ENCODE measurements at places on chromosomes 5 and 9.

DNA sequence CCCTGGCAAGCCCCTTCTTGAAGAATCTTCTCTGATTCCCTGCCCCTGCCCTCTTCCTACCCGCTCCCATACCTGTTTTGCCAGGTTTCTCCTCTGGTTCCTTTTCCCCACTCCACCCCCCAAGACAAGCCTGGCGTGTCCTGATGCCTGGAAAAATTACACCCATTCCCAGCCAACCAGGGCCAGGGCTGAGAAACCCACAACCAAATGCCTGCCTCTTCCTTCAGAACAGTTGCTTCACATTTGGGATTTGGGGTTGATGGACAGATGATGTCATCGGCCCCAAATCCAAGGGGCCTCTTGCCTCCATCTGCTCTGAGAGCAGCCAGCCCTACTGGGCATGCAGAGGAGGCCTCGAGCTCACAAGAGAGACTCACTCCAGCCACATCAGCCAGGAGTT lies 8.8 kb upstream of the NEK6 start:
- no peak for ATAC-seq

- no peak for ATAC-seq
These were observed 4.2 kb downstream of the SARDH start for GRCh38 chr9:133733796-133734533.

DNA sequence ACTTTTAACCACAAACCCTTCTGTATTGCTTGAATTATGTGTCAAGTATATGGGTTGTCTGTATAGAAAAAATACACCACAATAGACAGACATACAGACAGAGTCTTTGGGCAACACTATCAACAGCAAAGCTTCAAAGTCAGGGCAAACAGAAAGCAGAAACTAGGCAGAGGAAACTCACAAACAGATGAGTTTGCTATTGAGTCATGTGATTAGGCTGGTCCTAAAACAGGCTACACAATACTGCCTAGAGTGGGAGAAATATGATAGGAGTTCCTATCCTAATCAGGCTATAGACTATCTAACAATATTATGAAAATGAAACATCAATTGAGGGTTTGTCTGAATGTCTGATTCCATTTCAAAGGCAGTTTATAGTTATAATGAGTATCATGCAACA lies 156.4 kb downstream of the EDIL3 start:
- ATAC-seq, result peak; percentile 55

DNA sequence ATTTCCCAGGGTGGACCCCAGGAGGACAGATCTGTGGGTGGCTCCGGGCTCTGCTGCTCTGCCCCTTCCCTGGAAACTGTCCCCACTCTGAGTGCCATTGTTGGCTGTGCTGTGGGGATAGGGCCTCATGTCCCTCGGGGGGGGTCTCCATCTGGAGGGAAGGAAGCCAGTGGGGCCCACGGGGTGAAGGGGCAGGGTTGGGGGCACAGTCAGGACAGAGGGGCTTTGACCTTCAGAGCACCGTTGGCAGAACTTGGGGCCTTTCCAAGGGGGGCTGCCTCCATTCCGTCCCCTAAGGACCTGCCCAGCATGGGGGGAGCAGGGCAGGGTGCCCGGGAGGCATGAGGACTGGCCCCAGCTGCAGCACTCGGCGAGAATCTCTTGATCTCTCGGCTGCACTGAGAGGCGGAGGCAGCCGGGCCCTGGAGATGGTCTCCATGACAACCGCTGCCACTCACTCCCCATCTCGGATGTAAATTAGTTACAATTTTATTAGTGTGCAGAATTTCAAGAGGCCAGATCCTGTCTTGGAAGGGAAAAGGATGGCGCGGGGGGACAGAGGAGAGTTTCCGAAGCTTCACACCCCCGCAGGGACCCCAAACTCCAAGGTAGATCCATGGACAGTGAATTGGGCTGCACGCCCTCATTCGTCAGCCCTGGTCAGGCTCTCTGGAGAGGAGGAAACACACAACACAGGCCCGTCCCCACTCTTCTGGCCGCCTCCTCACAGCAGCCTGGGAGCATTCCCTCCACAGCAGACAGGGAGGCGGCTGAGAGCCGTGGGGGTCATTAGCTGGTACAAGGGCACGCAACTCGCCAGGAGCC lies 216.2 kb upstream of the IER5L start:
- ATAC-seq, result peak; percentile 88

GRCh38 chr5:953535-954449 lies 54.8 kb upstream of the NKD2 start:
- ATAC-seq, result no peak

DNA sequence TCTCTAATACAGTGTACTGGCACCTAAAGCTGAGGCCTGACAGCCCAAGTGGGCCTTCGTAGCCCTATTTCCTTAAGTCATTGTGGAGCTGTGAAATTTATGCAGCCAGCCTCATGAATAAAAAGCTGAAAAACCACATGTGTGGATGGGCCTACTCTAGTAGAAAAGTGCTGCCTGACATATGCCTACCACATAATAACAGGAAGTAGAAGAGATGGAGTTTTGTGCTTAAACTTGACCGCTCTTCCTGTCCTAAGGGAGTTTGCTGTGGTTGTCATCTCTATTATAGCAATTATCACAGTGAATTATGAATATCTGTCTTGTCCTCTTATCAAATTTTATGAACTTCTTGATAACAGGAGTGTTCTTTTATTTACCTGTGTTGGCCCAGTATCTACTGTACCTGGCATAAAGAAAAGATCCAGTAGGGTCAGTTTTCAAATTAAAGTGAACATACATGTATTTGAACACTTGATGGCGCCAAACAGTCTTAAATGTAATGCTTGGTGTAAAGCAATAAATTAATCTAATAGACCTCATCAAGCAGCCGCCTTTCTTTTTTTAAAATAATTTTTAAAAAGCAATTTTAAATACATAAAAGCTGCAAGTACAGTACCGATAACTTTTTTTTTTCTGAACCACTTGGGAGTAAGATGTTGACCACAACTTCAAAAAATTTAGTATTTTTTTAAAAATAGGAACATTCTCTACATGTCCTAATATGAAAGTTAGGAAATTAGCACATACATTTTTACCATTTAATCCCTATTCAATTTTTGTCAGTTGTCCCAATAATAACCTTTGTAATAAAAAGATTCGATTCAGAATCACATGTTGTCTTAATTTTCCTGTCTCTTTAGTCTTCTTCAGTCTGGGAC lies 51.0 kb downstream of the FKTN start:
- ATAC-seq, result peak; percentile 83

GRCh38 chr5:56116599-56117141 lies 116.5 kb downstream of the ANKRD55 start:
- no peak for ATAC-seq

- peak; percentile 51 for ATAC-seq
These were observed 790 bp downstream of the PTAR1 start for GRCh38 chr9:69759021-69759420.

DNA sequence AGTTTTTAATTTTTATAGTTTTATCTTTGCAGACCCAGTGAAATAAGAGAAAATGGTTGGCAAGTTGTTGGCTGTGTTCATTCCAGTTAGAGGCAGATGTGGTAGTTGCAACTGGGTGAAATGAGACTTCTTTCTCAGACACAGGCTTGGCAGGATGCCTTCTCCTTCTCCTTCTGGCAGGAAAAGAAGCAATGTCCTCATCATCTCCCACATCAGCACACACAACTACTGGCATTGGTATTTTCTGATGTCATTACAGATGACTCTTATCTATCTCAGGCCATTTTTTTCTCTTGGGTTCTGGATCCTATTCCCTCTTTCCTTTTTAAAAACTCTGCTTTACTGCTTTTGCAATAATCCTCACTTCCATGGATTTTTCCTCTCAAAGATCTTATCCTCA lies 103.3 kb upstream of the EDIL3 start:
- ATAC-seq, result no peak

DNA sequence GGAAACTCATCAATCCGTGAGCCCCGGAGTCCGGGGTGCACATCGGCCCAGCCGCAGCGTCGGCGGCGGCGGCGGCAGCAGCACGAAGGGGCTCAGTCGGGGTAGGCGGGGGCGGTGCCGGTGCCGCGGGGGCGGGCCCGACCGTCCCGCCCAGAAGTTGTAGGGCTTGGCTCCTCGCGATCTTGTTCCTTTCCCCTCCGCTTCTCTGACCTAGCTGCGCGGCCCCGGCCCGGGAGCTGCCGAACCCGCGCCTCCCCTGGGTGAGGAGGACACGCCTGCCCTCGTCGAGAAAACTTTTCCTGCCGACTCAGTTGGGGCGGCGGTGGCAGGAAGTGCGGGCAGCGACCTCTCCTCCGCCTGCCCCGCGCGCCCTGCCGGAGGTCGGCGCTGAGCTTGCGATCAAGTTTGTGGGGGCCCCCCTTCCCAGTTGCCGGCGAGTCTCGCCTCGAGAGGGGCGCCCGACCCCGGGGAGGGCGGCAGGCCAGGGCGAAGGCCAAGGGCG lies at the start of gene MAN2A1:
TSS of gene MAN2A1 (plus strand) at position 188 of the 502 bp plus-strand sequence. CDS start 491 bp downstream, outside the sequence.
- ATAC-seq, result peak; percentile 79

- no peak for ATAC-seq
These were observed 21.2 kb upstream of the MARCHF6 start for GRCh38 chr5:10332301-10332700.

- peak; percentile 55 for ATAC-seq
These were observed 50.7 kb upstream of the C6 start for GRCh38 chr5:41264019-41264418.

- ATAC-seq, result no peak
These were observed 16.0 kb downstream of the OR13J1 start for GRCh38 chr9:35854091-35854762.

GRCh38 chr5:97480313-97480712 lies 297.3 kb upstream of the RIOK2 start:
- ATAC-seq, result no peak

DNA sequence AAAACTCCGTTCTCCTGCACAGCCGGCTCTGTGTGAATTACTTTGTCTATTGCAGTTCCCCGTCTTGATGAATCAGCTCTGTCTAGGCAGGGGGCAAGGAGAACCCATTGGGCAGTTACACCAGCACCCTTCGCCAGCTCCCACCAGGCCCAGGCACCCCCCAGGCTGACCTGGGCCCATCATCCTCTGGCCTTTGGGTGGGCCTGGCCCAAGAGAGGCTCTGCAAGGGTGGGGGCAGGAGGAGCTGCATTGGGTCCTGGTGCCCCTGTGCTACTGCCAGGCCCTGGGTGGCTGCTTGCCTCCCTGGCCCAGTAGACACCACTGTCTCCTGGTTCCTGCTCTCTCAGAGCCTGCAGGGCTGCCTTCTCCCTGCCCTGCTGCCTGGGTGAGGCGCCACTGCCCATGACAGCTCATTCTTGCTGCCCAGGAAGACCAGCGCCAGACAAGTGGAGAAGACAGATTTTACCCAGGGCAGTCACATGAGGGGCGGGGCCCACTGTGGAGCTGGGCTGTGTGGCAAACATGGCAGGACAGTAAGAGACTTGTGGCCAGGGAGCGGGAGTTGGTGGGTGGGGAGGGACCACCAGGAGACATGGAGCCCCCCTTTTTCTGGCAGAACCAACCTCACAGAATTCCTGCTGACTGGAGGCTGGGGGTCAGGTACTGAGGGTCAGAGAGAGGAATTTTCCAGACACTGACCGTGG lies 67.2 kb downstream of the MRPL36 start:
- ATAC-seq, result no peak

DNA sequence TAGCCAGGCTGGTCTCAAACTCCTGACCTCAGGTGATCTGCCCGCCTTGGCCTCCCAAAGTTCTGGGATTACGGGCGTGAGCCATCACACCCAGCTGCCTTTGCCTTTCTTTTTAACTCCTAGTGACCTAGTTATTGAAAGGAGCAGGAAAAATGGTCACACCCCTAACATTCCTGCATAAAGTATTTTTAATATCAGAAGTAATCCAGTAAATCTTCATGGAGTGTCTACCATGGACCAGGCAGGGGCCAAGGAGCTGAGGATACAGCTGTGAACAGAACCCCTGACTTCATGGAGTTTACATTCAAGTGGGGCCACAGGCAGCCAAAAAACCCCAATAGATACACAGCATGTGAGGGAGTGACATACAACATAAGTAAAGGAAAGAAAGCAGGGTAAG lies 18.3 kb upstream of the F2RL1 start:
- no peak for ATAC-seq

DNA sequence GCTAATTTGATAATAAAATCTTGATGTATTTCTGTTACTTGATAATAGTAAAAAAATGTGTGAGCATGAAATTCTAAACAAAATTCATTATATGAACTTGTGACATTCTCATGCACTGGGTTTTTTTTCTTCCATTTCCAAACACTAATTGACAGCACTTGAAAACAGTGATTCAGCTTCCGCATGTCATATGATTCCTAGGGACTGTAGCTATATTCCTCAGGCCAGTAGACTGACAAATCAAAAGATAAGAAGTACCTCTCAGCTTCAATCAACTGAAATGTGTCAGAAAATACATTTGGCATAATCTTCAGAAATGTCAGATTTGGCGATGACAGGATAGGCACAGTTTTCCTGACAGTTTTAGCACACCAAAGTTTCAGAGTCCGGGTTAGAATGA lies 52.5 kb downstream of the EFNA5 start:
- peak; percentile 49 for ATAC-seq

DNA sequence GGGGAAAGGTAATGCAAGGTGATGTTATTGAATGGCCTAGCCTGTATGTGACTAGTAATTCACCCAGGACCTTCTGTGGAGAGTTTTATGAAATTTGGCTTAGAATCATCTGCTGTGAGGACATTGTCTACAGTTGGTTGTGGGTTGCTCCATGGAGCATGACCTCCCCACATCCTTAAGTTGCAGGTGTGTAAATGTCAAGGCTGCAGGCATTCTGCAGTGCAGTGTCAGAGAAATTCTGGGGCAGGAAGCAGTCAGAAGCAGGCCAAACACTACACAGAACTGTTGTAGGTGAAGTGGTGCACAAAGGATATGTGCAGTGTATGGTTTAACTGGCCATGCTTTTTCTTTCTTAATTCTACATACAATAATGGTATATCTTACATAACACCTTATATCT lies 588.3 kb downstream of the EBF1 start:
- ATAC-seq, result no peak

GRCh38 chr9:94772639-94773303 lies 46.3 kb downstream of the AOPEP start:
- ATAC-seq, result no peak

DNA sequence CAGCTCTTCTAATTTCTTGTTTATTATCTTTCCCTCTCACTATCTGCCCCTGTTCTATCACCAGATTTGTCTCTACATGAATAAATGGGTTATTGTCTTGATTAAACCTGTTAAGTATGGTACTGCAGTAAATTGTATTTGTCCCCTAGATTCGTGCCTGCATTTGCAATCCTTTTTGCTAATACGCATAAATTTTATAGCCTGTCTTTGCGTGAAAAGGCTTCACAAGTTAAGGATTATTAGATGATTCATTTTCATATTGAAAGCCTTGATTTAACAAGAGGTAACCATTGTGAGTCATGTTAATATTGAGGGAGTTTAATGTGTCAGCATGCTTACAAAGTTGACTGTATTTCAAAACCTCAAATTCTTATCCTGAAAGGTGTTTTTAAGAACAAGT lies 204.6 kb downstream of the PCSK1 start:
- ATAC-seq, result no peak

DNA sequence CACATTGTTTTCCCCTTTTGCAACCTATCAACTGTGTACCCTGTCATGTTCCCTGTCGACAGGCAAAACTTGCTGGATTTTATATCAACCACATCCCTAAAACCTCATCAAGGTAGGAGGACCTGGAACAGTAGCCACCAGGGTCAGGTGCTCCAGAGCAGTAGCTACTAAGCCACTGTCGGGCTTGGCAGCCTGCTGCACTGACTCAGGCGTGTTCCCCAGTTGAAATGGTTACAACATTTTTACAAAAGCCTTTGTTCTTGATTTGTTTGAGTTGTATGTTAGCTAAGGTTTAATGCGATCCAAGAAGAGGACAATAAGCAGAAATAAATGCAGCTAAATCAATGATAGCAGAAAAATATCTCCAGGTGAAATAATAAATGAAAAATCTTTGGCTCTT lies 407.4 kb upstream of the TLE4 start:
- ATAC-seq, result no peak

Data from SK-N-SH treated with all-trans-retinoic acid at 6 μM for 48 hours (cell line).